ENCODE measurements at places on chromosomes 16 and 17.

DNA sequence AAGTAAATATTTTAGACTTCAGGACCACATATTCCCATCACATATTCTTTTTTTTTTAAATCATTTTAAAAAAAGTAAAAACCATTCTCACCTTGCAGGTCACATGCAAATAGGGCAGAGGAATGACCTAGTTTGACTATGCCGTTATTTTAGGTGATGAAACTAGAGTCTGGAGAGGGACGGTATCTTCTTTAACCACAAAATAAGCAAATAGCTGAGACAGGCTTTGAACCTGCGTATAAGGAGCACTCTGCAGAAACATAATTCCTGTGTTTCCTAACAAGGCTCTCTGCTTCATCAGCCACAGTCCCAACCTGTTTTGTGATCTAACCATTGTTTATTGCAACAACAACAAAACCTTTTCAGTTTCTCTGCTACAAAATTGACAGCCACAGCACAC, 121.5 kb downstream of the PCTP start:
- DNase-seq: no peak

GRCh38 chr17:4276514-4276913, 12.7 kb upstream of the ANKFY1 start:
- no peak for DNase-seq

GRCh38 chr17:77854759-77855745, 103.5 kb upstream of the TNRC6C start:
- DNase-seq: no peak

DNA sequence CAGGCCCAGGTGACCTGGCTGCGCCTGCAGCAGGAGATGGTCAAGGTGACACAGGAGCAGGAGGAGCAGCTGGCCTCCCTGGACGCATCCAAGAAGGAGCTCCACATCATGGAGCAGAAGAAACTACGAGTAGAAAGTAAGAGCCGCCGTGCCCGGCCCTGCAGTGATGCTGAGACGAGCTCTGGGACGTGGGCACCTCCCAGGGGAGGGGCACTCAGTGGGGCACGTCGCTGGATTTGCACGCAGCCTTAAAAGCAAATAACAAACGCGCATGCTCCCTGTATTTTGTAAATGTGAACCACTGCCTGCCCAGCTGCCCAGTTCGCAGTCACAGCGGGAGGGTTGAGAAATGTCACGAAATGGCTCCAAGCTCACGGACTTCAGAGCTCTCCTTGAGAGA, 15.3 kb upstream of the GAA start:
- DNase-seq: no peak

DNA sequence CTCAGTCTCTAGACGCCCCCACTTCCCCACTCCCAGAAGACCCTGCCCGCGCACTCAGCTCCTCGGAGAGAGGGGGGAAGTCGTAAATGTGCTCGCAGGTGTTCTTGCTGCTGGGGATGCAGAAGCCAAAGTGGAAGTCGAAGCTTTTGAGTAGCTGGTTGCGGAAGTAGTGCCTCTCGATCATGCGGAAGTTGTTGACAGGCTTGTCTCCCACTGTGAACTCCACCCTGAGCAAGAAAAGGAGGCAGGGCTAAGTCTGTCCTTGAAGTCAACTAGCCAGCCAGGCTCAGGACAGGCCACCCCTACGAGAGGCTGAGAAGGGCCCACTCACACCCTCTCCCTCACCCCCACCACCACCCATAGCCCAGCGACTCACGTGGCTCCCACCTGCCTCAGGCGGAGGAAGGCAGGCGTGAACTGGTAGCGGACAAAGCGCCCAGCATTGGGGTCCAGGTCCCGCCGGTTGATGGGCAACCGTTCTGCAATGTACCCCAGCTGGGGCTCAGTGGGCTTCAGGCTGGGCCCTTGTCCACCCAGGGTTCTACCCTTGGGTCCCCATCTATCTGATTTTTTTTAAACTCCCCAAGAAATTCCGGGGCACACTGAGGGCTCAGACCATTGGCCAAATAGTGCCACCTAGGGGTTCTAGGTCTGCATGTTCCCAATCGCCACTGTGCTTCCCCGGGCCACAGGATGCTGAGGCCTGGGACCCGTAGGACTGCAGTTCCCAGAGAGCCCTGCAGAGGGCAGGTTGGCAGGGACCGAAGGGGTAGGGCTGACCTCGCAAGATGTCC, 4.6 kb downstream of the UNC119 start:
- peak; percentile 75 for DNase-seq

- DNase-seq: no peak
These were observed 24.2 kb downstream of the KATNB1 start for GRCh38 chr16:57759541-57760356.

DNA sequence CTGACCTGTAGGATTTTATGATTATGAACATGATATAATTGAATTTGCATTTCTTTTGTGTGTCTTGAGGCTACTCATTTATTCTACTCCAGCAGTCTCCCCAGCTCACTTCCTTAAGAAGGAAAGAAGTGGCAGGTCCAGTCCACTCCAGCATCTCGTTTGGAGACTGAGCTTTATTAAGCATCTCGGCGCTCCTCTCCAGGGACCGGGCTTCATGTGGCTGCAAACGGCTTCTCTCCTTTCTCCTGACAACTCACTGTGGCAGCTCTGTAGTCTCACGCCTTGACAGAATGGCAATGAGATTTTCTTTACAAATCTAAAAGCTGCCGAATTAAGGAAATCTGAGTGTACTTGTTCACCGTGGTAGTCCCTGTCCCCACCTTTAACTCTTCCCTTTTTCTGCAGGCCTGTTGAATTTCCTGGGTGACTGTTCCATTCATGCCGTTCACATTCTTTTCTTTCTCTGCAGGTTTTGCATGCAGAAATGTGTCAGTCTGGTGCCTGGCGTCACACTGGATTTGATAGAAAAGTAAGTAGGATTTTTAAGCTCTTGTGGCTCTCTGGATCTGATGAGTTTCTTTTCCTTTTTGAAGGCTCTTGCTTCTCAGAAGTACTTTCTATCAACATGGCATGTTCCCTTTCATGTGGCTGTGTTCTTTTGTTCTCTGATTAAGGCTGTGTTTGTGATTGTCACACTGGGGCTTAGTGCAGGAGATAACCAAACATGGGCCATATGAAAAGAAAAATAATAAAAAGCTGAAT, 200.5 kb upstream of the CHMP6 start:
- no peak for DNase-seq

- no peak for DNase-seq
These were observed 27.0 kb upstream of the DHX8 start for GRCh38 chr17:43456661-43457361.

GRCh38 chr16:87581857-87582215, 20.5 kb upstream of the JPH3 start:
- DNase-seq: no peak

Measured in GM12891 (cell line).